ENCODE measurements at places on chromosomes 5 and 9.

GRCh38 chr9:25225938-25226760 lies 452.1 kb downstream of the TUSC1 start:
- no peak for DNase-seq

DNA sequence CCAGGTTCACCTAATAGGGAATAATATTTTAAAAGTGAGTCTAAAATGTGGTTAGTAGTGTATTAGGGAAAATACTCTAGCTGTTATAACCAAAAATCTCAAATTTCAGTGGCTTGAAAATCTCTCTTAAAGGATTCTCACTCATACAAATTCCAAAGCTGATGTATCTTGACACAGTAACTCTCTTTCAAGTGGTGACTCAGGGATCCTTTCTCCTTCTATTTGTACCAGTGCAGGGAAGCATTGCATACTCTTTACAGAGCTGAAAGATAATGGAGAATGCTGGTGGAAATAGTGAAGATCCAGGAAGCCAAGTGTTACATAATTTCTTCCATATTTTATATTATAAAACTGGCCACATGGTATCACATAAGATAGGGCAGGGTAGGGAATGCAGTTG lies 560.2 kb upstream of the CDH9 start:
- no peak for DNase-seq

DNA sequence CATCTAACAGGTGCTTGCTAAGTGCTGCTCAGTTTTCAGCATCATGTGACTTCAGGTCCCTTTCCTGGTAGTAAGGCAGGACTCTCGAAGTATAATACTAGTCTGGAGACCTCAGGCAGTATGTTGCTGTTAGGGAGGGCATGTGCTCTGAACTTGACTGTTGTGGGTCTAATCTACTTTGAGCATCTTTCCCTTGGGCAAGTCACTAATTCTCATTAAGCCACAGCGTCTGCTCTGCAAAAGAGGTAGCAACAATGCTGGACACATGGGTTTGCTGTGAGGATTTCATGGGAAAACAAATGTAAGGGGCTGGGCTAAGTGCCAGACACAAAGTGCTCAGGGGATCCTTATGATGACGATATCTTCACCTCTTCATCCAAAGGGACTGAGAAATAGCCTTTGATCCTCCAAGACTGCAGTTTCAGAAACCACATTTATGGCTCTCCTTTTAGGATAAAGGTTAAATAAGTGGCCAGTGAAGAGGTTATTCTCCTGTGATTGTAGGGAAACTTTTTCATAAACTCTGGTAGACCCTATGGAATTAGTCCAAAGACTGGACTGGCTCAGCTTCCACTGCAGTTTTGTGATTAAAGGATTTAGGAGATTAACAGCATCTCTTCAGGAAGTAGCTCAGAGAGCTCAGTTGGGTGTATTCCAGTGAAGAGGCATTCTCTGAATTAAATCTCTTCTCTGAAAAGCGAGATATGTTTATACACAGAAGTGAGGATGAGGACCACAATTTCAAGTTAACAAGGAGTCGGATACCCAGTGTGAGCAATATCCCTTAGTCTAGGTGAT lies 216.6 kb downstream of the SGCD start:
- DNase-seq = no peak

GRCh38 chr5:157917491-157917890 lies 58.5 kb upstream of the CLINT1 start:
- DNase-seq = no peak

GRCh38 chr5:127801751-127802476 lies 98.7 kb downstream of the CCDC192 start:
- no peak for DNase-seq

DNA sequence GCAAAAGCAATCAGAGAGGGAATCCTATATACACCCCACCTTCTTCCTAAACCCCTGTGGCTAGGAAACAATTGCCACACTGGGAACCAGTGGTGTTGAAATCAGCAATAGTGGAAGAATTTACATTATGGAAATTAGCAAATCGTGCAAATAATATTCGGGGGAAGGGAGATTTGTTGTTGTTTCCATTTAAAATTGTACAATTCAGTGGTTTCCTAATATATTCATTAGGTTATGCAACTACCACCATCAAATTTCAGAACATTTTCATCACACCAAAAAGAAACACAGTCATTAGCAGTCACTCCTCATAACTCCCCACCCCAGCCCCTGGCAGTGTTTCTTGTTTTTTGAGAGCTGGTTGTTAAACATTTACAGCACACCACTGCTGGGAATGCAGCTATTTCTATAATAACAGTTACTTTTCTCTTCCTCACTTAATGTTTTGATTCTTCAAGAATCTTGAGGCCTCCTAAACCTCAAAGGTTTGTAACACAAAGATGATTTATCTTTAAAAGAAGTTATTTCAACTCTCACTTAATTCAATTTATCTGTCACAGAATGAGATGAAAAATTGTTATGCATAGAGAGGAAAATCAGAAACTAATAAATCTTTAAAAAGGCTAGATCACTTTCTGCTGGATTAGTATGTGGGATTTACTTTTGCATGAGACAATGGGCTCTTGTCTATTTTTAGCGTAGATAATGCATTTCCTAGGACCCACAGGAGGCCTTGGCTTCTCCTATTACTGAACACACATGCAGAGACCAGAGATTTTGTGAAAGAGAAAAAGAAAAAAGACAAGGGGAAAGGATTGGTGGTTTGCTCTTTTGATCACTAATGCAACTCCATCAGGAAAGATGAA lies 91.8 kb upstream of the DAPK1 start:
- peak; percentile 38 for DNase-seq

GRCh38 chr5:149727336-149728035 lies 2.6 kb upstream of the PPARGC1B start:
- DNase-seq = no peak

Data from MV-4-11 (cell line).